ENCODE measurements at places on chromosomes 7 and 10.

- DNase-seq = no peak
Measured at GRCh38 chr10:119826771-119827170, 45.9 kb downstream of the MCMBP start.

GRCh38 chr10:128007971-128008370 lies 101.1 kb downstream of the PTPRE start:
- DNase-seq = no peak

GRCh38 chr10:114306116-114306973 lies 67.3 kb downstream of the VWA2 start:
- no peak for DNase-seq

GRCh38 chr7:117997862-117998825 lies 124.9 kb upstream of the CTTNBP2 start:
- DNase-seq = no peak

GRCh38 chr10:47370878-47371277 lies 13.2 kb downstream of the ZNF488 start:
- no peak for DNase-seq

DNA sequence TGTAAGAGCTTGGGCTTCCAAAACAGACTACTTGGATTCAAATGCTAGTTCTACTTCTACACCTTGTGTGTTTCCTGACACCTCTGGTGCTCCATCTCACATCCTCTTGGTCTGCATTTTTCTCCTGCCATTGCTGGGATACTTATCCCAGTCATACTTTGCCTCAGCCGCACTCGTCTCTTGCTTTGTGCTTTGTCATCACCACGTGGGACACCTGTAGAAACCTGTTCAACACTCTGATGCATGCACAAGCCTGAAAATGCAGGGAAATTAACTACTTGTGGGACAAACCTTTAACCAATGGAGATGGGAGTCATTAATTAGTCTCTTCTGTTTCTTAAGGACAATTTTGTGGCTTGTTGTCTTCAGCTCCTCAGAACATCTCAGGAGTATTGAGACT lies 94.2 kb upstream of the PHYHIPL start:
- DNase-seq = no peak

DNA sequence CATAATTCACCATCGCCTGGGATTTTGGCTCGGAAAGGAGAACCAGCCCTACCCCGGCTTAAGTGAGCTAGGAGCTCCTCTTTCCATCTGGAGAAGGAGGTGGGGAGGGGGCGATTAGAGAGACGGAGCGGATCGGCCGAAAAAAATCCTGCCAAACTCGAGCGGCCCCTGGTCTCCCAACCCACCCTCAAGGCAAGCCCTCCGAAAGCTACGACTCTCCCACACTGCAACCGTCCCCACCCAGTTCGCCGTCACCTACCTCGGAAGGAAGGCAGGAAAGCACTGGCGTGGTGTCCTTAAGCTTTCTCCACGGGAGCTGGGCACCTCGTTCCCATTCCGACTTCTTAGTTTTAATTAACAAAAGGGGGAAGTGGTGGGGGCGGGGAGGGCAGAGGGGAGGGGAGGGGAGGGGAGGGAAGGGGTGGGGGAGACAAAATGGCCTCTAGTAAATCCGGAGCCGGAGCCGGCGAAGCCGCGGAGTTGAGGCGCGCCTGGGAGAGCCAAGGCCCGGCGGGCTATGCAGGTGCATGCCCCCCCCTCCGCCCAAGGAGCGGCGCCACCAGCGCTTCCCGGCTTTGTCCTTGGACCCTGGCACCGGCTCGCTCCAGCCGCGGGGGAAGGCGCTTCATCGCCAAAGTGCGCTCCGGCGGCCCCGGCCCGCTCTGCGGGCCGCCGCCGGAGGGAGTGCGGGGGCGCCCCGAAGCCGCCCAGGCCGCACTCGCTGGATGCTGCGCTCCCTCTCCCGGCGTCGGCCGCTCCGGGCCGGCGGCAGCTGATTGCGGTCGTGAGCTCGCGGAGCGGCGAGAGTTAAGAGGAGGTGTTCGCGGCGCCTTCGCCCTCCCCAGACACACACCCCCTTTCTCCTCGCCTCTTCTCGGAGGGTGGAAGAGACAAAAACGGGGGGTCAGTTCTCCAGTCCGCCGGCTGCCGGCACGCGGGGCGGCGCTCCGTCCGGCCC lies at the start of gene LRRC4:
Gene LRRC4 (minus strand): TSS at position 784 of the 958 bp plus-strand sequence. CDS start 797 bp downstream, outside the sequence.
- no peak for DNase-seq

GRCh38 chr10:110547139-110547761 lies 20.2 kb upstream of the SMC3 start:
- no peak for DNase-seq

All from SIG-M5 (cell line).